ENCODE measurements at places on chromosomes 16 and 17. TPM values are rescaled to one million over a fixed set of nuclear protein-coding genes. Genes with fewer than 3 reads are reported as not detected.

The KCNH6 gene
- not detected for total RNA-seq

The OR3A3 gene
- total RNA-seq = not detected

The KCNJ12 gene
- 1.0 TPM for total RNA-seq

The C16orf92 gene
- not detected for total RNA-seq

DNA sequence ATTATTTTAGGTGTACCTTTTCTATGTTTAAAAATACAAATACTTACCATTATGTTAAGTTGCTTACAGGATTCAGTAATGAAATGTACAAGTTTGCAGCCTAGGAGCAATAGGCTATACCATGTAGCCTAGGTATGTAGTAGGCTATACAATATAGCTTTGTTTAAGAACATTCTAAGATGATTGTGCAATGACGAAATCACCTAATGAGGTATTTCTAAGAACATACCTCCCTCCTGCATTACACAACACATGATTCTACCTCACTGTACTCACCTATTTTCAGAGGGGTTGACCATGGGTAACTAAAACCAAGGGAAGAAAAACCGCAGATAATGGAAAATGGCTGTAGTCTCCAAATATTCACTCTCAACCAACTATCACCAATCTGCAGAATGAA, 35.3 kb upstream of the TBC1D3K start:
- no peaks in the 10 kb centered on the region for H3K27me3 ChIP-seq
- no peak overlapping the region for H3K27ac ChIP-seq
- H3K4me3 ChIP-seq = no peak overlapping the region
- H3K36me3 ChIP-seq = no peaks in the 10 kb centered on the region
- H3K4me1 ChIP-seq = no peaks in the 10 kb centered on the region
- DNase-seq = no peak

DNA sequence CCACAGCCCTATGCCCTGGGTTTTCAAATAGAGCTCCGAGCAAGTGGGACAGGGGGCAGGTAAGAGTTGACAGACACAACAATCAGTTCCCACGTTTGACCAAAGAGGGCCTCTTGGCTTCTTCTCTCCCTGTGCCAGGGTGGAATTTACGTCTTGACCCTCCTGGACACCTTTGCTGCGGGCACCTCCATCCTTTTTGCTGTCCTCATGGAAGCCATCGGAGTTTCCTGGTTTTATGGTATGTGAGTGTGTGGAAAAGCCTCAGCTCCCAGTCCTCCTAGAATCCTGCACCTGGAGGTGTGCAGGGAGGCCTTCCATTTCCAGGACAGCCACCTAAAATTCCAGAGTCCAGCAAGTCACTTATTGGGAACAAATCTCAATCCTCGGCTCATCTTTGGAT, 42.5 kb downstream of the SLC6A2 start:
- no peaks in the 10 kb centered on the region for H3K4me1 ChIP-seq
- H3K27ac ChIP-seq = no peak overlapping the region
- DNase-seq = no peak
- no peaks in the 10 kb centered on the region for H3K36me3 ChIP-seq

DNA sequence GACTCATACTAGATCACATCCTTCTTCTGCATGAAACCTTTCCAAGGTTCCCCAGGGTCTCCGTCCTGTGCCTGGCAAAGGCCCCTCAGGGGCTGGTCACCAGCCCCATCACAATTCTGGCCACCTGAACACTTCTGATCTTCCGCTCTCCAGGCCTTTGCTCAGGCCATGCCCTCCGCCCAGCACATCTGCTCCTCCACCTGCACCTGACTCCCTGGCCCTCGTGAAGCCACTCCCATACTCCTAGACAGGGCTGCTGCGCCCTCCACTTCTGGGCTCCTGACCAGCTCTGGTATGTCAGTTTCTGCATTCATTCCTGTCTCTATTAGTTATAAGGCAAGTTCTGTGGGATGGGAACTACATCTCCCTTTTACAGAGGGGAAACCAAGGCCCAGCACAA, 1.9 kb upstream of the MYL11 start:
- H3K27ac ChIP-seq = no peak overlapping the region
- H3K4me3 ChIP-seq = no peak overlapping the region
- no peaks in the 10 kb centered on the region for H3K27me3 ChIP-seq

DNA sequence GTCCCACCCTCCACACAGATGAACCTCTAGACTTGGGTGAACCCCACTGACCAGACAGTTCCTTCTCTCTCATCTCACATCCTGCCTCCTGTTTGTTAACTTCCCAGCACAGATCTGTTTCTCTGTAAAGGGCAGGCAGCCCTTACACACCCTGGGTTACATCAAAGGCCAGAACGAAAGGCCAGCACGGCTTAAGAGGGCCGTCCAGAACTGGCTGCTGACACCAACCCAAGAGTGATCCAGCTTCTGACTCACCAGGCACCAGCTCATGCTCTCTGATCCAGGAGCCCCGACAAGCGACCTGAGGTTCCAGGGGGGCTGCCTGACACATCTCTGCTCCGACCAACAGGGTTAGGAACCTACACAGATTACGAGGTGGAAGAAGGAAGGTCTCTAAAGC, 86.9 kb downstream of the MRM3 start:
- peak overlapping the region; percentile 62 for H3K4me3 ChIP-seq
- no peaks in the 10 kb centered on the region for H3K27me3 ChIP-seq
- H3K36me3 ChIP-seq = no peaks in the 10 kb centered on the region
- peak; percentile 92 for DNase-seq

- H3K27ac ChIP-seq = no peak overlapping the region
- peak; percentile 59 for DNase-seq
- H3K4me3 ChIP-seq = no peak overlapping the region
- H3K36me3 ChIP-seq = no peaks in the 10 kb centered on the region
Measured at GRCh38 chr17:16371742-16372141, 9.1 kb upstream of the UBB start.

GRCh38 chr16:47258874-47259461, 115.2 kb upstream of the NETO2 start:
- no peaks in the 10 kb centered on the region for H3K4me1 ChIP-seq
- H3K36me3 ChIP-seq = peaks cover 10% of the 10 kb centered on the region
- peak; percentile 46 for DNase-seq
- H3K4me3 ChIP-seq = no peak overlapping the region
- no peaks in the 10 kb centered on the region for H3K27me3 ChIP-seq

DNA sequence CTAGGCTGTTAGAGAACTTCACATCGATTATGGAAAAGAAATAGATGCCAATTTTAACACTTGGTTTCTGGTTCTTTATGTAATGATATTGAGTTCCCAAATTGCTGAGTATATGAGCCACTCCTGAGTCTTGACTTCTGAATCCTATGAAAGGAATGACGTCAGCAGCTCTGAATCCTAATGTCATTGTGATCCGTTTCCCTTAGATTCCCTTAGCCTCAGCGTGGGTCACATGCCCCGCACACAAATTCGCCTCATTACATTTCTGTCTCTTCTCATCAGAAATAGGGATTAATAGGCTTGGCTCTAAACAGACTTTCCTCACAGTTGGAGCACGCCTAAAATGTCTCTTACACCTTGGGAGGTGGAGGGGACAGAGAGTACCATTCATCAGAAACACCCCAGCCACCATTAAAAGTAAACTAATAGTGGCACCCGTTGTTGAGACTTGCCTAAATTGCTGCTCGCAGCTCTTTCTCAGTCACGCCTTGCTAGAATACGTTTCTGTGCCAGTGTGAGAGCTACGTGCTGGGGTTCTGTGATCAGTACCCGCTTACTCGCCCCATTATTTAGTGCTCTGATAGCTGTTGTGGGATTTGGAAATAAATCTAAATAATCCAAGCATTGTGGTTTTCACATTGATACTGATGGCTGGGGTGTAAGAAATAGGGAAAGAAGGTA, 7.1 kb downstream of the MRM3 start:
- peaks cover 16% of the 10 kb centered on the region for H3K36me3 ChIP-seq
- H3K4me3 ChIP-seq = no peak overlapping the region
- no peak overlapping the region for H3K27ac ChIP-seq

- H3K27me3 ChIP-seq = no peaks in the 10 kb centered on the region
- no peaks in the 10 kb centered on the region for H3K36me3 ChIP-seq
- no peaks in the 10 kb centered on the region for H3K4me1 ChIP-seq
- H3K27ac ChIP-seq = no peak overlapping the region
- no peak overlapping the region for H3K4me3 ChIP-seq
- DNase-seq = no peak
Measured at GRCh38 chr16:29111421-29111820, 126.6 kb downstream of the LAT start.

DNA sequence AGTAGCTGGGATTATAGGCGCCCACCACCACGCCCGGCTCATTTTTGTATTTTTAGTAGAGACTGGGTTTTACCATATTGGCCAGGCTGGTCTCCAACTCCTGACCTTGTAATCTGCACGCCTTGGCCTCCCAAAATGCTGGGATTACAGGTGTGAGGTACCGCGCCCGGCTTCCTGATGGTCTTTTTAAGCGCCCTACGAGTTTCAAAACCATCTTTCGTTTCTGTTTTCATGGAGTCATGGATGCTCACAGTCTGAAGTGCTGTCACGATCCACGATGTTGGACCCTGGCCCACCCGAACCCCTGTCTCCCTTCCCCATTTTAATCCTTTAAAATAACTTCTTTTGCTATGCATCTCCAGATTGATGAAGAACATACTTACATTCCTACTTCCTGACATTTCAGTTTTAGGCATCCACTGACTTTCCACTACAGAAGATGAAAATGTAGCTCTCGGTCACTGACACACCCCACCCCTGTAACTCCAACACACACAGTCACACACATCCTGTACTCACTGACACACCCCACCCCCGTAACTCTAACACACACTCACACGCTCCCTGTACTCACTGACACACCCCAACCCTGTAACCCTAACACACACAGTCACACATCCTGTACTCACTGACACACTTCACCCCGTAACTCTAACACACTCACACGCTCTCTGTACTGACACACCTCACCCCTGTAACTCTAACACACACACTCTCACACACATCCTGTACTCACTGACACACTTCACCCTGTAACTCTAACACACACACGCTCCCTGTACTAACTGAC, 22.6 kb upstream of the WDR45B start:
- DNase-seq = no peak
- H3K4me1 ChIP-seq = peaks cover 8% of the 10 kb centered on the region
- no peaks in the 10 kb centered on the region for H3K27me3 ChIP-seq
- peak overlapping the region; percentile 26 for H3K27ac ChIP-seq
- H3K36me3 ChIP-seq = no peaks in the 10 kb centered on the region
- no peak overlapping the region for H3K4me3 ChIP-seq
